Activated CD4-positive, alpha-beta T cell treated with anti-CD3 and anti-CD28 coated beads, Interleukin-2, amount 10 ng/mL, durations not matched to agents 7 days and 5 days (primary cell): ENCODE measurements at places on chromosomes 11 and 22.

DNA sequence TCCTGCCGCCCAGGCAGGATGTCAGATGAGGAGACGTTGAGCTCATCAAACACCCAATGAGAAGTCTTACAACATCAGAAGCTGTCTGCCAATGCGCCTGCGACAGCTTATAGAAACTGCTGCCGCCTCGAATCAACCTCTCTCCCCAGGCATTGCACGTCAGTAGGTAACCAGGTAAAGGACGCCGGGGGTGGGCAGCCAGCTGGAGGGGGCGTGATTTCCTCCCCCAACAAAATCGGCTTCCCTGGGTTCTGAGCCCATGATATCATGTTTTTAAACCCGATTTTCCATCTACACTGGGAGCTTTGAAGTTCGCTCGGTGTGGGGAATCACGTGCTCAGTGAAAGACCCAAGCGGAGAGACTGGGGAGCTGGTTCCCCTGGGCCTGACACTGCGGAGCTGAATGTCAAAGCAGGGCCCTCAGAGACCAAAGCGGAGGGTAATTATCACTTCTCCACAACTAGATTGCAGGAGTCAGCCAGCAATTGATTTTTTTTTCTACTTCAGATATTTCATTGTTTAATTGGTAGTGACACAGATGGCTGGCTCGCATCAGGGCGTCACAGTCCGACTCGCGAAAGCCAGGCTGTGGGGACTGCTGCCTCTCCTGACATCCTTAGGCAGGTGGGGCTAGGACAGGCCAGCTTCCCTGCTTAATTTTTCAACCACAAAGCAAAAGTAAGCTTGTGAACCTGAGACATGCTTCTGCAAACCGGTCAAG is 15.4 kb downstream of the FAM83F start:
- peak; percentile 48 for DNase-seq

DNA sequence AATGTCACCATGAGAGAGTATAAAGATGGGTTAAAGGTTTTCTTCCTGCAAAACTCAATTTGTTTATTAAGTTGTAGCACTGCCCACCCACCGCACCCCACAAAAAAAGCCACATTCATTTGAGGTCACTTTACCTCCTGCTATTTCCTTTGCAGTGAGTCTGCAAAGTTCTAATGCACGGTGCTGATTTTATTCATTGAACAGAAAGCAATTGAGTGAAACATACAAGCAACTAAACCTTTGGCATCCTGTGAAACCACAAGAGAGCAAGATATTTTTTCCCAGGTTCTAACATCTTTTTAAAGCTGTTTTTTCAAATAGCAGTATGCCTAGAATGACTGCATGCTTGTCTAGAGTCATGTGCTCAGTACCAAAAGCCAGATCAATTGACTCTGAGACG is 39.0 kb downstream of the RRAS2 start:
- peak; percentile 81 for DNase-seq

DNA sequence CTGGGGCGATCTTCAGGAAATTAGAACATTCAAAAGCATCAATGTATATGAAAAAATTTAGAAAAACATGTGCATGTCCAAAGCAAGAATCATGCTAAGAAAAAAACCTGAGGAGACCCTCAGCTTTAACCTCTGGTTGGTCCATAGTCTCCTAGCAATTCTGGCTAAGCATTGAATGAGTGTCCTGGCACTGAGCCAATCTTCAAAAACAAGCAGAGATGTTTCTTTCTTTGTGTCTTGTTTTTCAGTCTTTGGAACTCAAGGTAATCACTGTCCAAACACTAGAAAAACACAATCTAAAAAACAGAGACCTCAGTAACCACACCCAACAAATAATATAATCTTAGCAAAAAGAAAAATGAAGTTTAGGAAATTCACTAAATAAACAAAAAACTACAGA is 205.4 kb upstream of the CARD18 start:
- DNase-seq: no peak

- no peak for DNase-seq
These were observed 12.3 kb downstream of the PAX6 start for GRCh38 chr11:31798554-31799434.

- no peak for DNase-seq
These were observed 16.5 kb downstream of the RNF141 start for GRCh38 chr11:10524471-10524870.

DNA sequence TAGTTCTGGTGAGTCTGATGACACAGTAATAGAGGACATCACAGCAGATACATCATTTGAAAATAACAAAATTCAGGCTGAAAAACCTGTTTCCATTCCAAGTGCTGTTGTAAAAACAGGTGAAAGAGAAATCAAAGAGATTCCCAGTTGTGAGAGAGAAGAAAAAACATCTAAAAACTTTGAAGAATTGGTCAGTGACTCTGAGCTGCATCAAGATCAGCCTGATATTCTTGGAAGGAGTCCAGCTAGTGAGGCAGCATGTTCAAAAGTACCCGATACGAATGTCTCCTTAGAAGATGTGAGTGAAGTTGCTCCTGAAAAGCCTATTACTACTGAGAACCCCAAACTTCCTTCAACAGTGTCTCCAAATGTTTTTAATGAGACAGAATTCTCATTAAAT is 38.7 kb downstream of the RTN3 start:
- no peak for DNase-seq
